Left renal pelvis (tissue), 4 donors: ENCODE measurements at places on chromosomes 4 and X.

DNA sequence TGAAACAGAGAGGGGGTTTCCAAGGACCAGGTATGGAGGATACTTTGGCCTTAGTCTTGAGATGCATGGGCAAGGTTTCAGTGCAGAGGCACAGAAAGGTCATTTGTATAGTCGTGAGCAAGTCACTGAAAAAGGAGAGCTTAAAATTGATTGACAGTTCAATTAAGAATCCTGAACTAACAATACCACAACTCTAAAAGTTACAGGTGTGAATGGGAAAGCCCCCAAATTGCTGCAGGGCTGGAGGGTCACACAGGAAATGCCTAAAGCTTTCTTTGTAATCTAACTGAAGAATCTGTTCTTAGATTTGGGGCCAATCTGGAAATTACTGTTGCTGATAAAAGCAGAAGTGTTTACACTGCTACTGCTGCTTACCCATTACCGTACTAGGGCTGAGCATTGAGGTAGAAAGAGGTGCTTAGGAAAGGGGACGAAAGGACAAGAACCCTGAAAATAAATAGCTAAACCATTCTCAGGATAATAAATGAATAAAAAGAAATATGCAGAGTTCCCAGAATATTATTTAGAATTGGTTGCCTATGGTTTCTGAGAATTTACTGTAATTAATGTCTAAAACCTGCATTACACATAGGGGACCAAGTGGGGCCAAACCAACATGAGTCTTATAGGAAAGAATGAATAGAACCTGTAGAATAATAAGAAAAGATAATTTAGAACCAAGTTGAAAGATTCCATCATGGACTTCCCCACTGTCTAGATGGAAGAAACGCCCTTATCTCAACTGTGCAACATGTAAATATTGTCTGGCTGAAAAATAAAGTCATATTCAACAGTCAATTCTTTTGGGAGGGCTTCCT is 91.9 kb upstream of the PPP1R2C start:
- no peak for DNase-seq

GRCh38 chr4:165726831-165727230 is 146.2 kb upstream of the TLL1 start:
- DNase-seq, result no peak

GRCh38 chrX:104721854-104722253 is 155.9 kb downstream of the IL1RAPL2 start:
- DNase-seq, result no peak

DNA sequence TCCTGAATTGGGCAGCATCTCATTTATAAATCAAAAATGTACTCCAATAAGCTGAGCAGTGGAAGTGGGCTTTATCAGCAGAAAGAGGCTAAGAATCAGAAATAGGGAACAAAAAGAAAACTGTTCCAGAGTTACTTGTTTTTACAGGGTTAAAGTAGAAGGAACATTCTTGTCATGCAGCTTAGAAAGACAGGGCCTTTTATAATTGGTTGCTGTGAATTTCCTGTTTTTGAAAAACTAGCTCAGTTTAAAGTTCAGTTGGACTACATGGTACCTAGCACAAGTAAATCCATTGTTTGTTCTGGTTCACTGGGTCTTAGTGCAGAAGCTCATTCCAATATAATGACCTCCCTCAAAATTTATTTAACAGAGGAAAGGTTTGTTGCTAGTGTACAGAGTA is 200.8 kb downstream of the GRIA2 start:
- no peak for DNase-seq

DNA sequence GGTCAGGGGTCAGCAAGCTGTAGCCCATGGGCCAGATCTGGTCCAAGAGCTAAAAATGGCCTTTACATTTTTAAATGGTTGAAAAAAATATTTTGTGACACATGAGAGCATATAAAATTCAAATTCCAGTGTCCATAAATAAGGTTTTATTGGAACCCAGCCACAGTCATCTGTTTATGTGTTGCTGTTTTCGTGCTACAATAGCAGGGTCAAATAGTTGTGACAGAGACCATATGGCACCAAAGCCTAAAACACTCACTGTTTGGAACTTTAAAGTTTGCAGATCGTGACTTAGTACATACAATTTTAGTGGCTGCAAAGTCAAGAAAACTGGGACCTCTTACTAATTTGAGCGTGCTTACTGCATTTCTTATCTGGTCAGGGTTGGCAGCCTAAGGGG is 29.2 kb downstream of the LAMP2 start:
- DNase-seq, result no peak

DNA sequence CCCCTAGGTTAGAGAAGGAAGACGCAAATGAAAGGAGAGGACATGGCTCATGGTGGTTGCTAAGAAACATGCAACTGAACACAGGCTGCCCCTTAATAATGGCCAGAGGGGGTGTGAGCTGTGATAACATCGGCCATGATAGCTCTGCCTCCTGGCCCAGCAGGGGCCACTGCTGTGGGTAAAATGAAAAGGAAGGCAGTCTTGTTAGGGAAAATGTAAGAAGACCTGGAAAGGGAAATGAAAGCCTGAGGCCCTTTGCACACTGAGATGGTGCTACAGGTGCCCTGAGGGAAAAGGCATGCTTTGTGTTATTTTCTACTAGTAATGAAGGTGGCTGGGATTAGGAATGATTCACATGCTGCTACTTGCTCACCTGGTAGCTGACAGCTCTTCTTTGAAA is 123.6 kb upstream of the MID1 start:
- no peak for DNase-seq

- DNase-seq, result no peak
Observed at GRCh38 chr4:69750346-69750745, 10.1 kb downstream of the SULT1B1 start.

DNA sequence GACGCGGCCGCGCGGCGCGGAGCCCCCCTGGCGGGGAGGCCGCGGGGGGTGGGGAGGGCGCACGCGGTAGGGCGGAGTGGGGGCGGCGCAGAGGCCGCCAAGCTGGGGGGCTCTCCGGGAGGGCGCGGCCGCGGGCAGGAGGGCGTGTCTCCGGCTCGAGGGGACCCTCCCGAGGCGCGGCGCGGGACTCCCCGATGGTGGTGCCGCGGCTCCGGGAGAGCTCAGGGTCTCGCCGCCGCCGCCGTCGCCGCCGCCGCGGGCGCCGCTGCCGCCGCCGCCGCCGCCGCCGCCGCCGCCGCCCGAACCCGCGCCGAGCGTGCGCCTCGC is 165 bp upstream of the PTCHD1 start:
- no peak for DNase-seq

DNA sequence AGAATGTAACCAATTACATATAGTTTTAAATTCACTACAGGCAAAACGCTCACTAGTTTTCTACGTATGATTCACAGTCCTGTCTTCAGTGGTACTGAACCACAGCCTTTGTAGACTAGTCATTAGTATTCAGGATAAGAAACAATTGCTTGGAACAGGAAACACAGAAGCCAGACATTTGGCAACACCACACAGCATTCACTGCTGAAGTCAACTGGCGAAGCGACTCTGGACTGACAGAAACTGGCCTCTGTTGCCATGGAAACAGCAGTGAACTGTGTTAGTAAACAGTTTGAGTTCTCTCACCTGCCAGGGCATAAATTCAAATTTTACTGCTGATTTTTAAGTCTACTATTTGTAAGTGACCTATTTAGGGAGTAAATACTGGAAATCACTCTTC is 57.6 kb downstream of the MAPK10 start:
- DNase-seq, result peak; percentile 80

GRCh38 chr4:140267576-140267975 is 105.9 kb upstream of the SCOC start:
- no peak for DNase-seq

GRCh38 chr4:80196922-80197573 is at the start of gene PRDM8:
TSS of gene PRDM8 (plus strand) at chr4:80197503. CDS start at chr4:80200081, 2,578 bp downstream.
- DNase-seq, result no peak

DNA sequence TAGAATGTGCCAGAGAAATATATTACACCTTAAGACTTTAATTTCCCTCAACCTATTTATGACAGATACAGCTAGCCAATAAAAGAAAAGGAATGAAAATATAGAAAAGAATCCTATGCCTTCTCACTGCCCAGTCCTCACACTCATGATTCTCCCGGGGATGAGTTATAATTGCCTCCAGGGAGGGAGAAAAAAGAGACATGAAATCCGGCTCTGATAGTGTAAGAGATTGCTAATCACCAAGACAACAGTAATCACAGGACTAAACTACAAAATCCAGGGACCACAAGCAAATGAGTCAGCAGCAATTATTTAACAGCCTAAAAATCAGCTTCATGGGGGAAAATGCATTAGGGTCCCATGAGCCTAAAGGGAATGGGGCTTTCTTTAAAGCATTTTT is 95.9 kb upstream of the DUSP21 start:
- no peak for DNase-seq

DNA sequence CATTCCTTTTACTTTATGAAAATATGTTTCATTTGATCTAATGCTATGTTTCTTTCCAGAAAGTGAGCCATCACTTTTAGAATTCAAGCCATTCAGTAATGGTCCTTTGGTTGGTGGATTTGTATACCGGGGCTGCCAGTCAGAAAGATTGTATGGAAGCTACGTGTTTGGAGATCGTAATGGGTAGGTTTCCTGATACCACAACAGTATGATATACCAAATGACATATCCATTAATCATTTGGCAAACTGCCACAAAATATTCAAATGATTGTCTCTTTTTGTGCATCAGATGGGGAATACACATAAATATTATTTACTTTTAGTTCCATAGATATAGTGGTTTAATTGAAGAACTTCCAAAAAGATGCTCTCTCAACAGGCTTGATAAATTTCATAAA is 68.2 kb downstream of the HHIP start:
- DNase-seq, result no peak

GRCh38 chr4:156336511-156336910 is 382.8 kb upstream of the CTSO start:
- DNase-seq, result no peak

DNA sequence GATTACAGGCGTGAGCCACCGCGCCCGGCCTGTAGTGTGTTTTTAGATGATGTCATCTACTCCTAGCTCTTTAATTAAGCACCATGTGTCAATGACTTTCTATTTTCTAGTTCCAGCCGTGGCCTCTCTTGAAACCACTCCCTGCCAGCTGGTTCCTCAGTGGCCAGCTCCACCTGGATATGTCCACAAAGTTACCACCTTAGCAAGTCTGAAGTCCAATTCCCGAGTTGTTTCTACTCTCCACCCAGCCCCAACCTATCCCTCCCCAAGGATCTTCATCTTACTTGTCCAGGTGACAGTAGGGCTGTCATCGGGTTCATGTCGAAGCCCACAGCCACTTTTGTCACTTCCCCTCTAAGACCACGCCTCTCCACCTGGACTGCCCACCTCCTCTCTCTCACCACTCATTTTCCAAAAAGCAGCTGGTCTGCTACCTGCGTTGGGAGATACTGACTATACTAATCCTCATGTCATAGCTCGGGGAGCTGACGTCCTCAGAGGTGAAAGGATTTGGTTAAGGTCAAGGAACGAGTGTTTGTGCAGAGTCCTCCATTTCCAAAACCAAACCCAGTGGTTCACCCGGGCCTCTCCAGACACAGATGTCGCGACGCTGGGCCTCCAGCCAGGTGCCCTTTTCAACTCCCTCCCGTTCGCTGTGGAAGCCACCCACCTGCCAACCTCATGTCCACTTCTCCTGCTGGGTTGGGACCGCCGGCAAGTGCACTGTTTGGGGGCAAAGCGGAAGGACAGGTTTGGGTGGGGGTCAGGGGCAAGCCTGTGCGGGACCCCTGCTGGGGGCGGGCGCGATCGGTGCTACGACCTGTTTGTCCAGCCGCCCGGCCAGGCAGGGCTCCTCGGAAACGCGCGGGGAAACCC is 704 bp downstream of the FAM3A start:
- DNase-seq, result no peak

DNA sequence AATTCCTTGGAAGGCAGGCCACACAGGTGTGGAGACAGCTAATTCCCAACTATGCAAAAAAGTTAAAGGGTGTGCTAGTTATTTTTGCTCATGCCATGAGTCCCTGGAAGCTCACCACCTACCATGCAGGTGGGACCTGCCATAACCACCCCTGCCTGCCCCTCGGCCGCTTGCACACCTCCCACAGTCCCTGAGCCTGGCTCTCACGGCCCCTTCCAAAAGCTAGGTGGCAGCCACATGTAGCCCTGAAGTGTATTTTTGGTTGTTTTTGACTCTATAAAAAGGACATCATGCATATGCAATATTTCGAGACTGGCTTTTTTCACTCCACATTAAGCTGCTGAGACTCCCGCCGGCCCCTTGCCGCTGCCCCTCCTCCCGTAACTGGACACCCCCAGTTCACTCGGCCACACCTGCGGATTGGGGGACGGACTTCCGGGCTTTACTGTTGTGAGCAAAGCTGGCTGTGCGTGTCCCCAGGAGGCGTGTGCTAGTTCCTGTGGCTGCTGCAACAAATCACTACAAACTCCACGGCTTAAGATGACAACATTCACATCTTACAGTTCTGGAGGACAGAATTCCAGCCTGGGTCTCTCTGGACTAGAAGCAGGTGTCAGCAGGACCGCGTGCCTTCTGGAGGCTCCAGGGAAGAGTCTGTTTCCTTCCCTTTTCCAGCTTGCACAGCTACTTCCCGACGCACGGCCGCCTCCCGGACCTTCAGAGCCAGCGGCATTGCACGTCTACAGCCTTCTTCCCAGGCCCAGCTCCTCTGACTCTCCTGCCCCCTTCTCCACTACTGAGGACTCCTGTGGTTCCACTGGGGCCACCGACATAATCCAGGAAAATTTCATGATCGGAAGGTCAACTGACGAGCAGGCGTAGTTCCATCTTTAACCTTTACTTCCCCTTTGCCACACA is 24.8 kb downstream of the ZFYVE28 start:
- DNase-seq, result peak; percentile 74

- DNase-seq, result no peak
Observed at GRCh38 chr4:8835521-8836365, 35.9 kb downstream of the HMX1 start.

DNA sequence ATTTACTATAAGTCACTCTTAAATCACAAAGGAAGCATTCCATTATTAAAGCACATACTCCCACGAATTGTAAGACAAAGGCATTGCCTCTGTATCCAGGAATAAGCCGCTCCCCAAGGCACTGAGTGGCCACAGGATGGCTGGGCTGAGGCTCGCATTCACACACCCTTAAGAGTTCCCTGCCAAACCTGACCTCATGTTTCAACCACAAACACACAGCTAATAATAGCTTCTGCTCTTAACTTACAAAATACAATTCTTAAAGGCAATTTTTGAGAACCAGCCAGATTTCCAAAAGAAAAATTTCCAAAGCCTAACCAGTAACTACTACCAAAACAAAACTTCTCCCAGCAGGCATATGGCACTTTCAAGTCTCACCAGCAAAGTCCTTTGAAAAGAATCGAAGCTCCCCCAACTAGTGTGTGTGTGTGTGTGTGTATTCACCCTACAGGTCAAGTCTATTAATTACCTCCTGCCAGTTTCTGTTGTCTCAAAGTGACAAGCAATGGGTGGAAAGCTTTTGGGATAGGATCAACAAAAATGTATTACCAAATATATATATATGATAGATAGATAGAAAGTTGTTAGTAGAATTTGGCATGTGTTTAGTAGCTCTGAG is 36.0 kb downstream of the ARHGAP6 start:
- no peak for DNase-seq
